ENCODE measurements at places on chromosomes 3 and 15.

- DNase-seq: no peak
These were observed at the start of gene RYR3 for GRCh38 chr15:33310481-33311311. RYR3 (plus strand) TSS chr15:33310967; CDS start chr15:33311046, 79 bp downstream.

DNA sequence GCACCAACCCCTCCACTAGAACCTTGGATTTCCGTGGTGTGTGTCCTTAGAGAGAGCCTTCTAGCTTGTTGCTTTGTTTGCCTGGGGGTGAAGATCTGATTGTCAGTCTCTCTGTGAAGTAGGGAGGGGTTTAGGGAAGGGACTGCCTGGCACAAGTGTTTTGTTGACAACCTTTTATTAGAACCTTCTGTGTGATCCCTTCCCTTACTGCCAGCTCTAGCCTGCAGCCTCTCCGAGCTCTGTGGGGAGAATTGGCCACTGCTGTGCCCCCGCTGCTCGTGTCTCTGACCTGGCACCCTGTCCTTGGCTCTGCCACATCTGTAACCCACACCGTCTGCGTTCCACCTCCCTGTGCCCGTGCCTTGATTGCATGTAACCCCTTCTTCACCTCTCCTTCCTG lies 30.9 kb upstream of the PCSK6 start:
- no peak for DNase-seq

- no peak for DNase-seq
These were observed 12.5 kb downstream of the PAQR9 start for GRCh38 chr3:142950972-142951371.

DNA sequence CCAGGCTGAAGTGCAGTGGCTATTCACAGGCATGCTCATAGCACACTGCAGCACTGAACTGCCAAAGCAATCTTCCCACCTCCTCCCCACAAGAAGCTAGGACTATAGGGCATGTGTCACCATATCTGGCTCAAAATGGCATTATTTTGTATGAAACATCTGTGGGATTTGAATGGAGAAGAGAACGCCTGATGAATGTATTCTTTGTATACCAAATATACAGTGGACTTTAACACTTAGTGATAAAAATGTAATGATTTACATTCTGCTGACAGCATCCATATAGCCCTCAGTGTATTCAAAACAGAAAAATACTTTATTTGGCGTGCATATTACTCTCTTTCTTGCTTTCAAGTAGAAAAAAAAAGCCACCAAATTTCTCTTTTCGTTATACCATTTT lies 257.8 kb downstream of the FOXP1 start:
- DNase-seq: no peak

- DNase-seq: no peak
These were observed 4.4 kb upstream of the ZNF609 start for GRCh38 chr15:64455961-64456371.

DNA sequence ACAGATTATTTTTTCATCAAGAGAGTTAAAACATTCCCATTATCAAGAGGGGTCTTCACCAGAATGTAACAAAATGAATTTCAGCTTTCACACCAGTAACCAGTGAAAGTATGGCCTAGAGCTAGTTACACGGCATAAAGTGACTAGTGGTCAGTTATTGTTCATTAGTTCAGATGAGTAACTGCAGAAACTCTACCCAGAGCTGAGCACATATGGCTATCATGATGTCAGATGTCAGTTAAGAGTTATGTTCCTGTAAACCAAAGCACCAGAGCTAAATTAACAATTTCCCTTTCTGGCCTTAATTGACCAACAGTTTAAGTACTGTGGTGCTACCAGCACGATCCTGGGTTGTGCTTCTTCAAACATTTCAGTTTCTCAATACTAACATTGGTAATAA lies 6.6 kb upstream of the MRPS25 start:
- DNase-seq: no peak

- no peak for DNase-seq
These were observed 467 bp downstream of the PIF1 start for GRCh38 chr15:64824929-64825430.

- peak; percentile 19 for DNase-seq
These were observed 34.7 kb upstream of the SH3BP5 start for GRCh38 chr3:15367059-15367458.

DNA sequence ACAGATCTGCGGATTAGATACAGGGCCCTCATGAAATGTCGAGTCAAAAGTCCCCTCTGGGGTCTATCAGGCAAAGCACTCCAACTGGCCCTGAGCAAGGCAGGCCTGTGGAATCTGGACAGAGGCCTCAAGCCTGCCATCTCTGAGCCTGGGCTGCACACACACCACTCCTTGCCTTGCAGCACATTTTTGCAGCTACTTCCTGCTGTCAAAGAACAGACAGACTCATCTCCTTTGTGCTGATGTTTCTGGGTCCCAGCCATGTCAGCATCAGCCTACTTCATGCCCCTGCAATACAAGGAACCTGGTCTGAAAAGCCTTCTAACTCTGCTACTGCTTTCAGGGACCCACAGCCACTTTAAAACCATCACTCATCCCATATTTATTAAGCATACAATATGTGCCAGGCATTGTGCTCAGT lies 60.6 kb upstream of the IL12A start:
- peak; percentile 36 for DNase-seq

GRCh38 chr3:147620906-147621305 lies 211.7 kb downstream of the ZIC1 start:
- DNase-seq: peak; percentile 33

DNA sequence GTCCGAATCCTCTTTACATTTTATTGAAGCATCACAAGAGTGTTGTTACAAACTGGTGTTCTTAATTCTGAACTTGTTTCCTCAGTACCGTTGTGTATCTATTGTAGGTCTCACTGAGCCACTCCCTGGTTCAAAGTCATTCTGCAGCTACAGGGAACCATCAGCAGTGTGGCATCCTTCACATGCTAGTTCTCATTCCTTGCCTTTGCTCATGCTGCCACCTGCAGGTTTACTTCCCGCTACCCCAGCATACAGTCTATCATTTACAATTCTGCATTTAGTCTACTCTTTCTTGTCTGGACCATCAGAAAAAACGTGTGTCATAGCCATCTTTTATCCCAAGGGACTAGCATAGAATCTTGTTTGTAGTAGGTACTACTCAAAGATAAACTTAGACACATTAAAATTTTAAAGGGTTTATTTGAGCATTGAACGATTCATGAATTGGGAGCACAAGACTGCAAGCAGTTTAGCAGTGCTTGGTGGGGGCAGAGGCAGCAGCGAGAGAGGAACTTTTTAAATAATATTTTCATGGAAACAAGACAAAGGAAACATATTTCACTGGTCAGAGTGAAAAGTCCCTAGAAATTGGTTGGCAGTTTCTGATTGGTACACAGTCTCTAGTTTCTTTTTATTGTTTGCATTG lies 402.1 kb downstream of the CADM2 start:
- DNase-seq: no peak

DNA sequence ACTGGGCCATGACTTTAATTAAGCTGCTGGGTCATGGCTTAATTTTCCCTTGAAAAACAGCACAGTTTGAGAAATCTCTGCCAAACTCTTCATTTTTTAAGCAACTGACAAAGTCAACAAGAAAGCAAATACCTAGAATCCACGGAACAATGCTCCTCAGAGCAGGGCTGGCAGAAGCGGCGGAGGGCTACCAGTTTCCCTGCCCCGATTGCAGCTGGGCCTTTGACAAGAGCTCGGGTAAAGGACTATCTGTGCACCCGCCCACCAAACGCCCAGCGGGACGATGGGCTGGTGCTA lies 1.2 kb downstream of the GOLIM4 start:
- DNase-seq: peak; percentile 77

- no peak for DNase-seq
These were observed 287.6 kb upstream of the ICE2 start for GRCh38 chr15:60766391-60767128.

- DNase-seq: no peak
These were observed 269.7 kb downstream of the ABHD5 start for GRCh38 chr3:43960448-43960840.

DNA sequence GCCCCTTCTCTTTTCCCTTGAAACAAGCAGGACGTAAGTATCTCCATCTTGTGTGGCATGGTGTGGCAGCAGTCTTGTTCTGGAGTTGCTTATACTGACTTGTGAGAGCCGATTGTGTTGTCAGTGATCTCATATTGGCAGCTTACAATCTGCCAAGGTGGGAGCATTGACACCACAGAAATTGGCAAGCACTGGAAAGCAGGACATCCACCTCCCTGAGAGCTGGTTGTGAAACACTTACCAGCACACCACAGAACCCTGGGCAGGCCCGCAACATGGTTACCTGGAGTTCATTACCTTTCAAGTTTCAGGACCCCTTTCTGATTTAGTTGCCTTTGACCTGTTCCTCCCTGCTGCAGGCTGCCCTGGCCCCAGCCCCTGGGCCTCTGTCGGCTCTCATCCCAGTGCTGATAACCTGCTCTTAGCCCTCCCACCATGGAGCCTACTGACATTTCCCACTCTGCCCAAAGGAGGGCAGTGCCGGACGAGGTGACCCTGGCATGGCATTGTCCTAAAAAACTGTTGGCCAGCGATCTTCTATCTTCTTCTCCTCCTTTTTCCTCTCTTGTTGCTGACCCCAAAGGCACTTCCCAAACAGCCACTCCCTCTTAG lies 10.6 kb upstream of the ATP2B2 start:
- no peak for DNase-seq

GRCh38 chr15:60720086-60720485 lies 241.1 kb upstream of the ICE2 start:
- no peak for DNase-seq

DNA sequence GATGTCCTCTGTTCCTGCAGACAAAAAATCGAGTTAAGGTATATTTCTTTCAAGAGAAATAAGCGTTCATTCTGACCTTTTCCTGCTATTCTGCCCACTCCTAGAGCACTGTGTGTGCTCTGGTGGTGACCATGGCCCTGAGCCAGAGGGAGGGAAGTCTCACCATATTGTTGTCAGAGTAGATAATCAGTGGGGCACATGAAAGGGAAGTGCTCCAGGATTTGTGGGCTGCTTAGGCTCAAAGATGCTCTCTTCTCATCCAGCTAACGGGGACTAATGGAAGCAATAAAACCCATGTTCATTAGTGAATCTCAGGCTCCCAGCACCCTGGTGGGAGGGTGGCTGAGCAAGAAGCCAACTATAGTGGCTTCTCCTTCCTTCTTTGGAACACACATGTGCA lies 70.7 kb upstream of the EOMES start:
- DNase-seq: no peak

- no peak for DNase-seq
These were observed 231.1 kb upstream of the DPH6 start for GRCh38 chr15:35777061-35777460.

GRCh38 chr3:114615523-114616085 lies 321.8 kb downstream of the TIGIT start:
- DNase-seq: no peak

GRCh38 chr3:130849091-130849552 lies 44.8 kb upstream of the ATP2C1 start:
- no peak for DNase-seq

DNA sequence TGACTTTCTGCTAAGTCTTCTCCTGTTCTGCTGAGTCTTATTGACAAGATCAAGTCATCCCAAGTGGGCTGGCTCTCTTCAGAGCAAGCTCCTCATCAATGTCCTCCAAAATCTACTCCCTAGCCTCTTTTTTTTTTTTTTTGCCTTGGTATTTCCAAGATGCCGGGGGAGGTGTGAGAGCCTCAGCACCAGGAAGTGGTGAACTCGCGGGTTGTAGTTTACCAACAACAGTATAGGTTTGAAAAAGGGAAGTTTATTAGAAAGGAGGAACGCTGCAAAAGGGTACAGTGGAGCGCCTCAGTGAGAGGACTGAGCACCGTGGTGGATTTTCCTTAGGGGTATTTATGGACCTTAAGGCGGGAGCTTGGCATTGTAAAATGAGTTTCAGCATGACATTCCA lies 94.3 kb upstream of the SGO1 start:
- no peak for DNase-seq

GRCh38 chr3:127149621-127150310 lies 43.2 kb upstream of the PRR23E start:
- DNase-seq: no peak

DNA sequence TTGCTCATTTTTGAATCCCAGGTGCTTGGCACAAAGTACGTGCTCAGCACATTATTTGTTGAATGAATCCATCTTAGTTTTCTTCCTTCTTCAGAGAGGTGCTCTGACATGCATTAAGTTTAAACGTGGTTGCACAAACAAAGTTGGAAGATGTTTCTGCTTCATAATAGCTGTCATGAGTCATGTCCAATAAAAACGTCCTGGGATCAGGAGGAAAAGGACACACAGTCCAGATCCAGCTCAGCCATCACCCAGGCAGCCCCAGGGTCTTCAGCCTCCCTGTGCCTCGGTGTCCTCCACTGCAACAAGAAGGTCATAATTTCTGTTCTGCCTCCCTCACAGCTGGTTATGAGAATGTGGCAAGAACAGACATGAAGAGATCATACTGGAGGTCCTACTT lies 55.4 kb downstream of the CCNL1 start:
- DNase-seq: peak; percentile 47

Measured in AG08395 (cell line).